ENCODE measurements at places on chromosomes 3 and 15.

DNA sequence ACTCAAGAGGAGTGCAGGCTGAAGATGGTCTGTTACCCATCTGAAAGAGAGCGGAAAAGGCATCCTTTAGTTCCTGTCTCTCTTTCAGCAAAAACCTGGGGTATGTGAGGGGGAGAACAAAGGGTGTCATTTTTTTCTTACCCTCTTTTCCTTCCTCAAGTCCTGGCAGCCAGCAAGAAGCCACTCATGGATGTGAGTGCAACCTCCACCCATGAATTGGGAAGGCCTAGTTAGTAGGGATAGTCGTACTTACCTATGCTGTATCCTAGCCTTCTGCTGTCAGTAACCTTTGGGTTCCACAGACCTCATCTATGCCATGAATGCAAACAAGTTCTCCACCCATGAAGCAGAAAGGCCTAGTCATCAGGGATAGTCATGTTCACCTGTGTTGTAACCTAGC is 472.8 kb downstream of the ZIC1 start:
- DNase-seq = no peak

- no peak for DNase-seq
These were observed 9.9 kb upstream of the EPB42 start for GRCh38 chr15:43230640-43231115.

- DNase-seq = no peak
These were observed 172.5 kb upstream of the GADL1 start for GRCh38 chr3:31067004-31067403.

DNA sequence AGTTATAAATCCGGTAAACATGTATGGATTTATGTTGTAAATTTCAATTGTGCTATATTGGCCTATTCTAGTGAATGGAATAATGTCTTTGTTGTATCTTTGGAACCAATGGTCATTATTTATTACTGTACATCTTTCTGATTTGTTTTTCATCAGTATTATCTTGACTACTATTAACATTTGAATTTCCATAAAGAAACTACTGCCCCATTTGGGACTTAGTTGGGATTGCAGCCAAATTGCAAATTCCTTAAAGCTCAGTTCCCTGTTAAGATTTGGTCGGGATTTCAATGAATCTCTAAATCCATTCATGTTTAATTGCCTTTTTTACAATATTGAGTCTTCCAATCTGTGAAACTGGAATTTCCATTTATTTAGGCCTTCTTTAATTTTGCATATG is 822.4 kb upstream of the CADM2 start:
- DNase-seq = no peak

DNA sequence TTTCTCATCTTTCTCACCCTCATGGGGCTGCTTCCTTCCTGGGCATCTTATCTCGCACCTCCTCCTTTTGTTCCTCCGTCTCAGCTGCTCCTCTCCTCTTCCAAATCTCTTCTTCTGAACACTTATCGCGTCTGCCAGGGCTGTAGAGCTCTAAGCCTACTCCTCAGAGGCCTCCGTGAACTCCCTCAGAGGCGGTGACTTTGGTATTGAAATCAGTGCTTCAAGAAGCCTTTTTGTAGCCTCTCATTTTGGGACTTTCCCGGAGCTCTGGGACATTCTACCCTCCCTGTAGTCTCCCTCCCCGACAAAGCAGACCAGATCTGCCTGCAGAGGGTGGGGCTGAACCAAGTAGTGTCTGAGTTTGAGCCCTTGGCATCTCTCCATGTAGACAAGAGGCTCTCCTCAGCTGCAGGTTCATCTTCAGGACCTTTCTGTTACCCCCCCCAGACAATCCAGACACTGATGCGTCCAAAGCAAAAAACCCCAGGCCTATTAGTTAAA is 17.5 kb upstream of the CPNE9 start:
- DNase-seq = no peak

- no peak for DNase-seq
These were observed 80.8 kb downstream of the ANXA2 start for GRCh38 chr15:60316961-60317360.

DNA sequence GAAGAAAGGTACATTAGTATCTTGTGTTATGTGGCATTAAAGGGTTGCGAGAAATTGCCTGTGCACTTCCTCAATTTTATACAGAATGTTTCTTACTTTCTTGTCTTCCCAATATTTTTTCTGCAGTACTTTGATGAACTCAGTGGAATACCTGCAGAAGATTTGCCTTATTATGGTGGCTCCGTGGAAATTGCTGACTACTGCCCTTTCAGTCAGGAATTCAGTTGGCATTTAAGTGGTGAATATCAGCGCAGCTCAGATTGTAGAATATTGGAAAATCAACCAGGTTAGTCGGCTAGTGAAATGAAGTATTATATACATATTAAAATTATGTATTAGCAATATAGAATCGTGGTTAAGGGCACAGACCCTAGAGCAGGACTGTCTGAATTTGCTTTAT is 61.3 kb downstream of the LMLN start:
- no peak for DNase-seq
